Hematopoietic multipotent progenitor cell treated with erythropoietin and hydrocortisone succinate and interleukin-3 and kit ligand, for 15 days (in vitro differentiated cells): ENCODE measurements at places on chromosomes 5 and 9.
A peak's percentile ranks its signal among the peaks of the same experiment; 100 is the strongest.

GRCh38 chr5:126129431-126129830, 293.8 kb upstream of the GRAMD2B start:
- no peak for DNase-seq

DNA sequence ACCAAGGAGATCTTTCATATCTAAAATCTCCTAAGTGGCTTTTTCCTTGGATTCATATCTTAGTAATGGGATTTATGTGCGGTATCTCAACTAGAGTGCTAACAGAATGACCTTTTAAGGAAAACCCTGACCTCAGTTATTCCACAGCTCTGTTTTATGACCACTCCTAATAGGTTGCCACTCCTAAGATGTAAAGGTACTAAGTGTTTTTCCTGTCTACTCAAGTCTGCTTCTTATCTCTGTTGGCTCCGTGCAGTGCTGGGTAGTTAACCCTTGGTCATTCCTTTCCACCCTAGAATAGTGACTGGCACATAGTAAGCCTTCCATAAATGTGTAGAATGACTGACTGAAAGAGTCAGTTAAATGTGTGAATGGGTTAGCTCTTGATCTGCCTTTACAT, 161.4 kb downstream of the DOCK2 start:
- DNase-seq: no peak

DNA sequence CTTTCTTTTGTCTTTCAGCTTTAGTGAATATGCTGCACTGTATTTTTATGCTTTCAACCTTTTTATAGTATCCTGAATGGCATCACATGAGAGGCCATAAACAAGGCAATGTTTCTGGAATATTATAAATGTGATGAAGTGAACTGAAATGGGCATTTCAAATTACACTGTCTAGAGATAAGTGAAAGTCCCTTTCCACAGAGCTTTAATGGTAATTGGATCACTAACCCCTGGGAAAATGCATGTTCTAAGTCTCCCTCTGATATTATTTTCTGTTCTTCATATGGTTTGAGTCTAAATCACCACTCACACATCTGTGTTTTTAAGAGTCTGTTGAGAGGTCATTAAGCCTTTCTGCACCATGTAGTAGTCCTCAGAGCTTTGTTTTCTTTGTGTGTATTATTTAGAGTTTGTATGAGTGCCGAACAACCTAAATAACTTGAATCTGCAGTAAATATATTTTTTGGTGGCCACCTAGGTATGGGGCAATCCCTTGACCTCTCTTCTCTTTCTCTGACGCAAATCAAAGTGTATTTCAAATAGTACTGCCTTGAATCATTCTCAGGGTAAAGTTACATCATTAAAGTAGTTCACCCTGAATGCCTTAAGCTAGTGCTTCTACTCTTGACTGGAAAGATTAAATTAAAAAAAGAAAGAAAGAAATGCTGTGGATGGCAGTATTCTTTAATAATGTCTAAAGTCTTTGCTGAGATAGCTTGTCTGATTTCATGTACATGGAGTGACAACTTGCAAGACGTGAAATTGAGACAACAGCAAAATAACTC, 1931.0 kb upstream of the CDH6 start:
- DNase-seq: no peak

DNA sequence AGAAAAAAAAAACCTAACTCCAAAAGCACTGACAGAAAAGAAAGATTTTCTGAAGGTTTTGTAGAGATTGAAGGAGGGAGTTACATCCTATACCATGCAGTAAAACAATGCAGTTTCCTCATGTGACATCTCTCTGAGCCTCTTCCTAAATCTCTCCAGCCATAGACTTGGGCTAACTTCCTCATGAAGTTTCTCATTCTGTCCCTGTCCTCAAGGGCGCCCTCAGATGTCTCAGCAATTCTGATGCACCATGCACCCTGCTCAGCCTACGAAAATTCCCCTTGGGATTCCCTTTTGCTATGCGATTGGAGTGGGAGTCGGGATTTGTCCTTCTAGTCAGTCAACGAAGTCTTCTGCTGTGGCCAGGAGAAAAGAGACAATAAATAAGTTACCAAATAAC, 68.9 kb downstream of the FAT2 start:
- no peak for DNase-seq

- DNase-seq: no peak
Observed at GRCh38 chr9:36116593-36116992, 19.9 kb upstream of the GLIPR2 start.

DNA sequence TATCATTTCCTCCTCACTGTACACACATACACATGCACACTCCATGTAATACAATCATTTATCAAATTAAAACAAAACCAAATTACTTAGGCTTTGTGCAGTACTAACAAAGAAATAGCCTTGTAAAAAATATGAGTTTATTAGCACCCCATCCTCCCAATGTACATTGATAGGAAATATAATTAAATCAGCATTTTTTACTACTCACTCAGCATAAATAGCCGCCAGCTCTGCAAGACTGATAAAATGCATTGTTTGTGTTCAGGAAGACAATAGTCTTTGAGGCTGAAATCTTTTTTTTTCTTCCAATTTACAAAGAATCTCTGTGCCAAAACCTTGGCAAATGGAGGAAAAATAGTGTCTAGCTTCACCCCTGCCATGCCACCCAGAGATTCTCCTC, 497.6 kb upstream of the ADAMTS16 start:
- no peak for DNase-seq

GRCh38 chr5:132313366-132313765, 19.2 kb downstream of the SLC22A4 start:
- peak; percentile 21 for DNase-seq

- DNase-seq: no peak
Observed at GRCh38 chr5:58406394-58406793, 53.5 kb downstream of the PLK2 start.

DNA sequence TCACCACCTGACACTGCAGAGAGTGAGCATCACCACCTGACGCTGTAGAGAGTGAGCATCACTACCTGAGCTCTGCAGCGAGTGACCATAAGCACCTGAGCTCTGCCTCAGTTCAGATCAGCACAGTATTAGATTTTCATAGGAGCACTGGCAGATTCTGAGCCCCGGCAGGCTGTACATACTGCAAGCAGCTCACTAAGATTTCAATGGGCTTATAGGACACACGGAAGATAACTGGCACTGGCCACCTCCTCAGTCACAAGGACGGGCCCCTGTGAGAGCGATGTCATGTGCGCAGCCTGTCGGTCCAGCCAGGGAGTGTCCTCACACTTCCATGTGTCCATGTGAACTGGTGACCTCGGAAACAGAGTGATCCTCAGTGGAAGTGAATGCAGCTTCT, 153.5 kb upstream of the IRX2 start:
- no peak for DNase-seq

GRCh38 chr5:154223320-154223719, 32.8 kb downstream of the GALNT10 start:
- DNase-seq: peak; percentile 33

GRCh38 chr5:110477911-110478310, 248.6 kb downstream of the TMEM232 start:
- DNase-seq: no peak
